ENCODE measurements at places on chromosomes 2 and 18. TPM values are rescaled to one million over a fixed set of nuclear protein-coding genes. Genes with fewer than 3 reads are reported as not detected.

The ASPRV1 gene
- 3.8 TPM for total RNA-seq

The STEAP3 gene
- total RNA-seq: 3.8 TPM

The WDR12 gene
- total RNA-seq: 24.0 TPM

The RIT2 gene
- total RNA-seq: not detected

The RNF138 gene
- 54.8 TPM for total RNA-seq

The KIAA2012 gene
- total RNA-seq: not detected

The LRP1B gene
- 2.4 TPM for total RNA-seq

The MERTK gene
- total RNA-seq: 8.7 TPM

The UGT1A10 gene
- total RNA-seq: not detected

The ICOS gene
- not detected for total RNA-seq

The MOGAT1 gene
- total RNA-seq: not detected

- H3K4me3 ChIP-seq: no peak overlapping the region
- no peaks in the 10 kb centered on the region for H3K4me1 ChIP-seq
- no peak for DNase-seq
Measured at GRCh38 chr2:17162713-17163112, 355.5 kb downstream of the RAD51AP2 start.

DNA sequence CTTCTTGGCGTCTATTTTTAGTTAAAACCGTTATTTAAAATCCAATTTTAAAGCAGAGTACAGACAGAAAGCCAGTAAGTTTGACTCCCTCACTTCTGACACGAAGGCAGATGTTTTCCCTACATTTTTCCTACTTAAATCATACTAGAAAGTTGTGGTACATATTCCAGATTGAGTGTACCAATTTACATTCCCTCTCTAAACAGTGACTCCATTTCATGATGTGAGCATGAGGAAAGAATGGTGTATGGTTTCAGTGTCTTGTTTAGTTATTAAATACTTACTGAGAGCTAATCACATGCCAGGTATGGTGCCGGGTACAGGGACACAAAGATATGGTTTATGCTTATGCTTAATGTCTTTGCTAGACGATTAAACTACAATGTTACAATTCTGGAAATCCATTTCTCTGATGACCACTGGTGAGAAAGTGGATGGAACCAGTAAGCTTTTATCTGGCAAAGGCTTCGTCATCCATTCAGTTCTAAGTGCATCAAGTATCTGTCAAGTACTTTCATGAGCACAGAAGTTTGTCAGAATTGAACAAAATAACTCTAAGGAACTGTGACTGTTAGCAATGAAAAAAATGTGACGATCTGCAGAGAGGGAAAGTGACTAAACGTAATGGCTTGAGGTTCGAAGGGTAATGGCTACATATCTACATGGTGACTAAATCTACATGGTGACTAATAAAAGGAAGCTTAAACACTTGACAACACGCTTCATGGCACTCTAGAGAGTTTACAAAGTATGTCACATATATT lies 25.7 kb downstream of the MAP4K3 start:
- no peaks in the 10 kb centered on the region for H3K27me3 ChIP-seq
- peak overlapping the region; percentile 10 for H3K27ac ChIP-seq
- no peak for DNase-seq
- H3K4me1 ChIP-seq: peaks cover 55% of the 10 kb centered on the region

- no peak overlapping the region for H3K4me3 ChIP-seq
- DNase-seq: no peak
- peaks cover 8% of the 10 kb centered on the region for H3K4me1 ChIP-seq
- H3K27me3 ChIP-seq: no peaks in the 10 kb centered on the region
- H3K27ac ChIP-seq: no peak overlapping the region
Measured at GRCh38 chr2:13005048-13005447, 288.3 kb downstream of the TRIB2 start.

GRCh38 chr18:68769461-68769860 lies 28.4 kb upstream of the CCDC102B start:
- DNase-seq: peak; percentile 77
- no peak overlapping the region for H3K27ac ChIP-seq
- H3K4me1 ChIP-seq: no peaks in the 10 kb centered on the region
- H3K27me3 ChIP-seq: no peaks in the 10 kb centered on the region
- H3K4me3 ChIP-seq: no peak overlapping the region

GRCh38 chr2:174901075-174901474 lies 104.1 kb downstream of the CHN1 start:
- H3K4me1 ChIP-seq: peaks cover 34% of the 10 kb centered on the region
- H3K27ac ChIP-seq: peak overlapping the region; percentile 75
- no peaks in the 10 kb centered on the region for H3K36me3 ChIP-seq
- DNase-seq: peak; percentile 45
- H3K4me3 ChIP-seq: no peak overlapping the region

DNA sequence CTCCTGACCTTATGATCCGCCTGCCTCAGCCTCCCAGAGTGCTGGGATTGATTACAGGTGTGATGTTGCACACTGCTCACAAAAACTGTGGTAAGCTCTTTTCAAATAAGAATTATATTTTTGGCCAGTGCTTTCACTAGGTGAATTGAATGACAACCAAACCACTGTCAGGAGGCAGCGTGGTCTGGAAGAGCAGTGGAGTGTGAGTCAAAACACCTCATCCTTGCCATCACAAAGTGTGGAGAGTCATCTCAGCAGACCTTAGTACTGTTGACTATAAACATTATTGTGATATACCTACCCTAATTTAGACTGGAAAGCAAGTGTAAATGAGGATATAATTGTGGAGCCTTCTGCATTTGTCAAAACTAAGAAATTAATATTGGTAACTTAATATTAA lies 61.3 kb downstream of the UBE2E3 start:
- H3K4me3 ChIP-seq: no peak overlapping the region
- no peaks in the 10 kb centered on the region for H3K4me1 ChIP-seq
- no peaks in the 10 kb centered on the region for H3K27me3 ChIP-seq
- no peak overlapping the region for H3K27ac ChIP-seq
- no peak for DNase-seq

DNA sequence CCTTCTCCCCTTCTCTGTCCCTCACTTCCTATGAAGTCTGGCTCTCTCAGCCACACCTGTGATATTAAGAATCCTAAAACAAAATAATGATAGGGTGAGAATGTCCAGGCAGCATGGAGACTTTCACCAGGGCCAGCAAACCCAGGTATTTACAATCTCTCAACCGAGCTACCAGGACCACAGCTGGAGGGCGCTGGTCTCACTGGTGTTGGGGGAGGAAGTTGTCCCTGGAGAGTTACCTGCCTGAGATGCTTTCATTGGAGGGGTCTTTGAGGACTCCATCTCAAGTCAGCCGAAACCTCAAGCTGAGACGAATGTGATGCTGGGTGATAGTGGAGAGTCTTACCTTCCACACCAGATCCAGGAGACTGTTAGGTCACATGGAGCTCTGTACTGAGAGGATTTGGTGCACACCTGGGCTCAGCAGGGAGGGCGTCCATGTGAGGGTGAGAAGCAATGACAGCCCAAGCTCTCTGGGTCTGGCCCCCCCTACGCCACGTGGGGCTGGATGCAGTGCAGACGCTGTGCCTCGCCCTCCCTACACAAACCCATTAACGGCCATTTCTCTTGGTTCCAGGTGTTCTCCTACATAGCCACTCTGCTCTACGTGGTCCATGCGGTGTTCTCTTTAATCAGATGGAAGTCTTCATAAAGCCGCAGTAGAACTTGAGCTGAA lies 27.4 kb downstream of the MAL start:
- H3K27ac ChIP-seq: no peak overlapping the region
- no peak overlapping the region for H3K4me3 ChIP-seq
- no peak for DNase-seq

DNA sequence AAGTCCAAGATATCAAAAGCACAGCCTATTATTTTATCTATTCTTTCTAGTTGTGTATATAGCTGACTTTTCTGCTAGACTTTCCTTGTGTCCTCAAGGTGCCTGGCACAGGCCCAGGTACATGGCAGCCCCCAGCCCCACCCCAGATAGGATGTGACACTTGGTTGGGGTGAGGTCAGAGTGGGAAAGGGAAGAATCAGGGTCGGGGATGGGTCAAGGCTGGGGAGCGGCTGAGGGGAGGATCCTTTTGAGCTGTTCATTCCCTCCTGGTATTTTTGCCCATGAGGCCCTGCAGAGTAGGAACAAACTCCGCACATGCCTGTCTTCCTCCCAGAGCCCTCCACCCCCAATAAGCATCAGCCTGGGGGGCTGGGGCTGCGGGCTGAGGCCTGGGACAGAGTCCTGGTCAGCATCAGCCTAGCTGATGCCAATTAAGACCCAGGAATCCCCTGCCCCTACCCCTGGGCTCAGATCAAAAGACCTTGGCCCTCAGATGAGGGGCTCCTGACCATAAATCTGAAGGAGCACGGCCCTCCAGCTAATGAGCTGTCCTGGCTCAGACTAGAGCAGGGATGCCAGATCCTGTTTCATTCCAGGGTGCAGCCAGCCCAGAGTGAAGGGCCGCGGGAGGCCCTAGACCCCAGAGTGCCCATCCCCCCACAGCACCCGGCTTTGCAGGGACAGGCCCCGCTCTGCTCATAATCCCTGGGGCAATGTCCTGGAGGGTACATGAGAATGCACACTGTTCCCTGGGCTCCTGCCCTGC lies 85.3 kb downstream of the SDC1 start:
- no peaks in the 10 kb centered on the region for H3K36me3 ChIP-seq
- H3K27ac ChIP-seq: no peak overlapping the region
- H3K4me3 ChIP-seq: no peak overlapping the region

- no peak overlapping the region for H3K4me3 ChIP-seq
- H3K36me3 ChIP-seq: no peaks in the 10 kb centered on the region
- H3K27ac ChIP-seq: no peak overlapping the region
- DNase-seq: no peak
- no peaks in the 10 kb centered on the region for H3K27me3 ChIP-seq
Measured at GRCh38 chr18:31647127-31647753, 37.1 kb downstream of the B4GALT6 start.

DNA sequence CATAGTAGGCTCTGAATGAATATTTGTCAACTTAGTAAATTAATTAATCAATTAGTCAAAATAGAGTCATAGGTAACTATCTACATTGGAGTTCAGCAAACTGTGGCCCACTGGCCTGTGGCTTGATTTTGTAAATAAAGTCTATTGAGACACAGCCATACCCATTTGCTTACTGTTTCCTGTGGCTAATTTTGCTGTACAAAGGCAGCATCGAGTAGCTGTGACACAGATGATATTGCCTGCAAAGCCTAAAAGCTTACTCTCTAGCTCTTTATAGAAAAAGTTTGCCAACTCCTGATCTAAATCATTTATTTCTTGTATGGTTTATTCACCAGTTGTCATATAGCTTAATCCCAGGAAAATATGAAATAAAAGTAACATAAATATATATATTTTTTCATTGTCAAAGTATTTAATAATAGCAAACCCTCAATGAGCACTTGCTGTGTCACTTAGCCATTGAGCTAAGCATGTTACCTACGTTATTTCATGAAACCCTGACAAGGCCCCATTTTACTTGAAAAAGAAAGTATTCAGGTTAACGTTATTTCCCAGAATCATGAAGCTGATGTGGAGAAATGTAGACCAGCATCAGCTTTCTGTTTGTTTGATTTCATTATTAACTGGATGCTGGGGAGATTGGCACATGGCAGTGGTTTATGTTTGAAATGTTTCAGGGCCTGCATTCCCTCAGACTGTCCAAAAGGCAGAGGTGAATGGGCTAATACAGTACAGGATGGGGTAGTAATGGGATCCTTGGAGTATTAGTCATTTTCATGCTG lies 69.6 kb downstream of the ICOS start:
- no peak overlapping the region for H3K27ac ChIP-seq
- no peaks in the 10 kb centered on the region for H3K27me3 ChIP-seq
- no peak overlapping the region for H3K4me3 ChIP-seq
- DNase-seq: no peak
- H3K36me3 ChIP-seq: no peaks in the 10 kb centered on the region
- H3K4me1 ChIP-seq: no peaks in the 10 kb centered on the region

GRCh38 chr18:6239716-6240115 lies 175.0 kb downstream of the L3MBTL4 start:
- H3K4me1 ChIP-seq: peaks cover 22% of the 10 kb centered on the region
- H3K4me3 ChIP-seq: no peak overlapping the region
- peak overlapping the region; percentile 57 for H3K27ac ChIP-seq
- no peaks in the 10 kb centered on the region for H3K36me3 ChIP-seq

DNA sequence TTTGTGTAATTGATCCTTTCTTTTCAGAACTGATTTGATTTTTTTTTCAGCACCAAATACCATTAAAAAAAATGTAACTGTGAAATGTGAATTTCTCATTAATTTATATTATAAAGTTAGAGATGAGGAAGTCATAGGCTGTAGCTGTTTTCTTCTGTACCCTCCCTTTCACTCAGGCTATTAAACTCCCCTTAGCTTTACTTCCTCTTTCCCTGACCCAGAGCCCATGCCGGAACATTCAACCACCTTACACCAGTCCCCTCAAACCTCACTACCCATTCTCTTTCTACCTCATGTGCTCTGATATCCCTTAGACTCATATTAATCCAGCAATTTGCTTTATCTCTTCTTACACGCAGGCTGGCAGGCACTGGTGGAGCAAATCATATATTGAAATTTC lies 12.4 kb downstream of the GALNT5 start:
- H3K4me3 ChIP-seq: no peak overlapping the region
- no peaks in the 10 kb centered on the region for H3K36me3 ChIP-seq
- H3K27me3 ChIP-seq: no peaks in the 10 kb centered on the region
- H3K27ac ChIP-seq: no peak overlapping the region

DNA sequence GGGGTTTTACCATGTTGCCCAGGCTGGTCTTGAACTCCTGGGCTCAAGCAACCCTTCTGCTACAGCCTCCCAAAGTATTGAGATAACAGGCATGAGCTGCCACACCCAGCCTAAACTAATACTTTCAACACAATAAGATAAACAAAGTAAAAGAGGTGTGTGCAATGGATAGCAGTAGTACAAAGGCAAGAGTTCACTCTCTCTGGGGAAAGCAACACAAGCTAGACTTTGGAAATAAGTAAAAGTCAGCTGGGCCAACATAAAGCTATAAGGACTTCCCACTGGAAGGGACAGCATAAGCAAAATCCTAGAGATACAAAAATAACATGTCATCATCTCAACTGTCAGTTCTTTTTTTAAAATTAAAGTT lies 5.2 kb upstream of the NOSTRIN start:
- peaks cover 2% of the 10 kb centered on the region for H3K4me1 ChIP-seq
- H3K4me3 ChIP-seq: no peak overlapping the region
- no peak for DNase-seq
- H3K27me3 ChIP-seq: no peaks in the 10 kb centered on the region
- H3K36me3 ChIP-seq: no peaks in the 10 kb centered on the region
- H3K27ac ChIP-seq: no peak overlapping the region
